ENCODE measurements at places on chromosomes 3 and 15.

DNA sequence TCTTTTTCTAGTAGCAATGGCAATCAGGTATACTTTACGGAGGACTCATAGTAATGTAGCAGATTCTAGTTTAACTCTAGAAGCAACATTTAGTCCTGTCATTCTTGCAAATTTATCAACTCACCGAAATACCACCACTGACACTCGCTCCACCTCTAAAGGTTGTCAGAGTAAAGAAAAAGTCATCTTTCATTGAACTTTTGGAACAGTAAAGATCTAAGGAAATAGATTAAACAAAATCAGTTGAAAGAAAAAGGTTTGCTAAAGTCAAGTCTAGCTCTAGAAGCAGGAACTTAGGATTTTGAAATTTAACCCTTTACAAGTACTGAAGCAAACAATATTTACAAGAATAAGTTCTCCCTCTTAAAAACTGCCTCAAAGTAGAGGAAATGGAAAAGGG, 8.7 kb downstream of the ATP8B4 start:
- no peak for DNase-seq

GRCh38 chr3:184765730-184766074, 46.3 kb upstream of the VPS8 start:
- DNase-seq: no peak

GRCh38 chr3:129282727-129283327, 4.2 kb downstream of the HMCES start:
- DNase-seq: peak; percentile 36

DNA sequence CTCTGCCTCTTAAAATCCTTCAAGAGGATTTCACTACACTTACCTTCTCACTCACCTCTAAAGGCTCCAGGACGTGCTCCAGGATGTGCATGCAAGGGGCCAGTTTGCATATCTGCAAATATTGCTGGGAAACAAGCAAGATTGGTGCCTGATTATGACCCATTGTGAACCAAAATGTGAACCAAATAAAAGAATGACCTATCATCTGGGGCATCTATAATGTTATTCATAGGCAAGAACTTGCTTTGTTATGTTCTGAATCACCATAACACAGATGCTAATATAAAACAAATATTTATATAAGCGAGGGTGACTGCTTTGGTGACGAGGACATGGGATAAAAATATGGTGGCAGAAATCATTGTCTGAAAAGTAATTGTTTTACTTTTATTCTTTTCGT, 5.5 kb downstream of the IL12A start:
- DNase-seq: no peak

- DNase-seq: no peak
These were observed 11.8 kb downstream of the AAGAB start for GRCh38 chr15:67242708-67243111.

Data from central memory CD4-positive, alpha-beta T cell (primary cell).